ENCODE measurements at places on chromosomes 2 and 18.

GRCh38 chr2:48482769-48483168 is 47.2 kb upstream of the STON1 start:
- DNase-seq = no peak

DNA sequence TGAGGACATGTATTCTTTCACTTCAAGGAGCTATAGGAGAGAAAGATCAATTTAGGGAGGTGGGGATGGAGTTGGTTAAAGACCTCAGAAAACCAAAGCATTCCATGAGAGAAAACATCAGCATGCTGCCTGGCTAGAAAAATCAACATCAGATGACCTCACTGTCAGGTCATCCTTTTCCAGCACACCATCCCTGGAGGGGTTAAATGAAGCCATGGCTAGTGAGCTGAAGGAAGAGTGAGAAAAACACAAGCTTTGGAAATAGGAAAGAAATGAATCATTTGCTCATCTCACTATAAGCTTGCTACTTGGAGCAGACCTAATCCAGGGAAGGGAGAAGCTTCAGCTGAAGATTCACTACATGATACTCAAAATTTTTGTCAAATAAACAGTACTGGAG is 109.5 kb upstream of the ITGB6 start:
- DNase-seq = no peak

GRCh38 chr2:177117755-177118154 is 94.8 kb upstream of the HNRNPA3 start:
- DNase-seq = no peak

- DNase-seq = no peak
Observed at GRCh38 chr2:155377931-155378444, 679.5 kb downstream of the KCNJ3 start.

- no peak for DNase-seq
Observed at GRCh38 chr18:46398005-46398404, 259.0 kb downstream of the LOXHD1 start.

DNA sequence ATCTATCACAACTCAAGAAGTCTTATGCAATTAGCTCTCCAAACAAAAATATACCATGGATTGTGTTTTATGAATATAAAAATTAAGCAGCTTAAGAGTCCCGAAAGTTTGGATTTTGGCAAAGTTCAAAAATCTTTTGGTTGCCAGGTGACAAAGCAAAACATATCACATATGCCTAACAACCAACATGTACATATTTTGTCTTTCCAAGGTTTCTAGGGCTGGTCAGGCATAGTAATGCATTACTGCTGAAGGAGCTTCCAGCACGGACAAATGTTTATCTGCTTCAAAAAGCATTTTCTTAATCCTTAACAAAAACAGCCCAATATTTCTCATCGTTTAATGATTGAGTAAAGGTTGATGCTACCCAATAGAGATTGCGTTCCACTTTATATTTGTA is 1327.1 kb upstream of the ZEB2 start:
- DNase-seq = peak; percentile 1

GRCh38 chr18:8247700-8248099 is 361.5 kb upstream of the RAB12 start:
- DNase-seq = no peak

DNA sequence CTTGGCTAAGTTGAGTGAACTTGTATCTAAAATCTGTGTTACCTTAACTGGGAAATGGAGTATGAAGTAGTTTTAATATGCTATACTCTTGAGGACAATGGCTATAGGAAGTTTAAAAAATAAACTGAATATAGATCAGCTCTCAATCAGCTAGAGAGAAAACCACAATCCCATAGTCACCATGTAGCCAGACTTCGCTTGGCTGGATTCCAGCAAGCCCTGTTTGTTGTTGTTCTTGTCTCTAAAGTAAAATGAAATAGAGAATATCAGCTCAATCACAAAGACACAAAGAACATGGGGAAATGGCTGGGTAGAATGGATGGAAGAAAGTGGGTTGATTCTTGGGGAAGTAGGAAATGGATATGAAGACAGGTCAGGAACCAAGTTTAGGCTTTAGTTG is 234.9 kb downstream of the PHLPP1 start:
- no peak for DNase-seq

DNA sequence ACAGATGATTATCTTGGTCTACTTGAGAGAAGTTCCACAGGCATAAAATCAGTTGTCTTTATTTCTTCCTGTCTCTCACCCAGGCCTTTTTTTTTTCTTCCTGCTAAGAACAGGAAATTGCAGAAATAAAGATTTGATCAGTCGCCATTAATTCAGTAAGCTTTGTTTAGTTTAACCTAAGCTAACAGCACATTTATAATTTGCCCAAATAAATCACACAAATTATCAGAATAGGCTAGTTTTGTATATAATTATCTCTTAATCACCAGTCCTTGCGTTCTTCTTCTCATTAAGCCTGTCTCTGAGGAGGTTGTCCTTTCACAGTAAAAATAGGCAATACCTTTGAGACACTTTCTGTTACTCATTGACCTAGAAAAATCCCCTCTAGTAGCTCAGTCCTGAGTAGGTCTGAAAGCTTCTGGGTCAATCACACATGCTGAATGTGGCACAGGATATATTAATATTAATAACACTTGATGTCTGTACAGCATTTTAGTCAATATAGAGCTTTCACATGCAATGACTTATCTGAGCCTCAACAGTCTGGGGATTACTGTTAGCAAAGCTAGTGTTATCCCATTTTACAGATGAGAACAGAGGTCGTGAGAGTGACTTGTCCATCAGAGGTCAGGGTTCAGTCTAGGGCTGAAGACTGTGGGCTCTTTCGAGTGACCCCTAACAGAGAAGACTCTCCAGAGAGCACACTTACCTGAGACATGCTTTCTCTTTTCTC is 11.2 kb upstream of the STK17B start:
- no peak for DNase-seq

- DNase-seq = no peak
Observed at GRCh38 chr2:47265158-47265557, 110.0 kb upstream of the STPG4 start.

GRCh38 chr2:167928434-167928833 is 319.0 kb downstream of the STK39 start:
- DNase-seq = peak; percentile 17

GRCh38 chr2:168278424-168278888 is 31.1 kb upstream of the STK39 start:
- DNase-seq = peak; percentile 93
